Stimulated activated effector memory CD8-positive, alpha-beta T cell treated with anti-CD3 and anti-CD28 coated beads, Interleukin-12 subunit alpha, Interleukin-12 subunit beta, amount 100 ng/mL, for 72 hours (primary cell): ENCODE measurements at places on chromosomes 6 and 20.
A peak's percentile ranks its signal among the peaks of the same experiment; 100 is the strongest.

GRCh38 chr20:59752704-59753460 lies 148.5 kb downstream of the PHACTR3 start:
- DNase-seq = no peak

DNA sequence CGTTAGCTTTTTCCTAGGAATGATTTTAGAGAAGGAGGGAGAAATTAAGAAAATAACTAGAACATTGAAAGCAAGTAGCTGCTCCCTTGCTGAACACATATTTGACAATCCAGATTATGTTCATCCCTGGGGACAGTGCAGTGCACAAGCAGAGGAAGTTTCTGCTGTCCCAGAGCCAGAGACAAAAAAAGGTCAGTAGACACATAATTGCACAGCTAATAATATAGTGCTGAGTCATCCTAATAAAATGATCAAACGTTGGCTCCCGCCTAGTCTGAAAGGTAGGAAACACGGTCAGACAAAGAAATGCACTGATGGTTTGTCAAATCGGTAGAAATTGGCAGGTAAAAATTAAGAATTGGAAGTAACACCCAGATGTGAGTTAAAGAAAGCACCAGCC lies 21.7 kb upstream of the SSTR4 start:
- DNase-seq = no peak

DNA sequence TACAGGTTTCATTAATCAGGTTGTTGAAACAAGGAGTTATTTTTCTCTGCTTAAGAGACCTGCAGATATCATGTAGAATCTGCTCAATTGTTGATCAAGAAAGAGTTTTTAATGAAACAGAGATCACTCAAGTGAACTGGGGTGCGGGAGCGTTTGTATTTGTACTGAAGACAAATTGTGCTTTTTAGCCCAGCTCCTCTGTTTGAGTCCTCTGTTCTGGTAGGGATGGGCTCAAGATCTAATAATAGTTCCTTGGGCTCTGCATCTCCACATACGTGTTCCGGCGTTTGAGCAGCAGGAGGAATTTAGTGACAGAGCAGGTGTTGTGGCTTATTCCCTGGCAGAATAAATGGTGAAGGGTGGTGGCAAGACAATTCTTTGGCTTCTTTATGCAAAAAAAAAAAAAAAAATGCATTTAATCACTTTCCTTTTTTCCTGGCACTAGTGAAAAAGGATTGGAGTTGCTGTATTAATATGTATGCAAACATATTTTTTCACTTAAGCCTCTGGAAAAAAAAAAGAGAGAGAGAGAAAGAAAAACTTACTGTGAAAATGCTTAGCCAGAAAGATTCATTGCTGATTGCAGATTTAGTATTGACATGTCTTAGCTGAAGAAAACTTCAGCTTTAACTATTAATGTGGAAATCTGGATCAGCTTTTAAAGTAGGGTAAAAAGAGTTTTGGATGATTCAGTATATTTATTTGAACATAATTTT lies 4.0 kb downstream of the CITED2 start:
- DNase-seq = no peak

DNA sequence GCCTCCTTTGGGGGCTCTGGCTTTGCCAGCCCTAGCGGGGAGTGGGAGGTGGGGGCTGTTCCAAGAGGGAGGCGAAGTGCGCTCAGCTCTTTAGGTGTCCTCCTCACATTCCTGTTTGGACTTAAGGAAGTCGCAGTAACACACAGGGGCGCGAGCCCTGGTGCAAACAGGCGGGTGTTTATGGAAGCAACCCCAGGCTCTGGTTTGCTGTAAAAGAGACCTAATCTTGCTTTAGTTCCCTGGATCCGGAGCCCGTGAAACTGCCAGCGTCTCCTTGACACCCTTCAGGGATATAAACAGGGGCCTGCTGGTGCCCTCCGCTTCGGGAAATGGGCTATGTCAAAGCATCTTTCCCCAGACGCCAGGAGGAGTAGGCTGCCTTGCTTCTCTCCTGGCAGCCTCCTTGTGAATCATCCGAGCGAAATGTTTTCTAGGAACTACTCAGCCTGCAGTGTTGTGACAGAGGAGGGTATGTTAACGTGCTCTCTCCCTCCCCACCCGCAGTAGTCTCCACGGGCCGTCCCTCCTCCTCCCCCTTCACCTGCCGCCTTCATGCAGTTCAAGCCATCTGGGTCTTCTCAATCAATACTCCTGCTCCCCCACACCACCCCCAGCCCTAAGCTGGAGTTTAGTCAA lies 168.0 kb upstream of the LRFN2 start:
- no peak for DNase-seq

GRCh38 chr6:111854683-111855082 lies 18.6 kb downstream of the FYN start:
- no peak for DNase-seq

DNA sequence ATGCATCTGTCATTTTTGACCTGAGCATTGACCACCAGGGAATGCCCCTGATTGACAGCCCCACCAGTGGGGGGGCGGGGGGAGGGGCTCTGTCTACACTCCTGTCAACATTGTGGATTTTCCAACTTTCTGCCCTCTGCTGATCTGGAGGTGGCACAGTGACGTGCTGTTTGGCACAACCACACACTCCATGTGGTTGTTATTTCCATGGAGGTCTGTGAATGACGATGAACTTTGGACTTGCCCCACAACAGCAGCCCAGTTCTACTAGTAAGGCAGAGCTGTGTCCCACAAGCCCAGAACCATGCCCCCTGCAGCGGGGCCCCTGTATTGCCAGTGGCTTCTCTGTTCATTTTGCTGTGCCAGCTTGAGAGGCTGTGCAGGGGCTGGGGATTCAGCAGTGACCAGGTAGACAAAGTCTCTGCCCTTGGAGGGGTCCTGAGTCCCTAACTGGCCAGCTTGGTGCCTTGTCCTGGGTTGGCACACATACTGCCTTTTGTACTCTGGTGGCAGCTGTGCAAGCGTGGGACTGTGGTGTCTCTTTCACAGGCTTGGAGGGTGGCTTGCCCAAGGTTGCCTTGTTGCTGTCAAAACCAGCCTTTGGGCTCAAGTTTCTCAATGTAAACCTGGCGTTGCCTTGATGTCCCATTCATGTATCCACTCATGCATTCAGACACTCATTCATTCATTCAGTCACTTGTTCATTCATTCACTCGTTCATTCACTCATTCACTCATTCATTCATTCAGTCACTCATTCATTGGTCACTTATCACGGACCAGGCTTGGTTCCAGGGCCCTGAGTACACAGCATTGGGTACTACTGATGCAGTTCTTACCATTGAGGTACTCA lies 108.5 kb downstream of the SYCP2 start:
- no peak for DNase-seq

GRCh38 chr6:21529431-21529830 lies 64.1 kb upstream of the SOX4 start:
- no peak for DNase-seq

DNA sequence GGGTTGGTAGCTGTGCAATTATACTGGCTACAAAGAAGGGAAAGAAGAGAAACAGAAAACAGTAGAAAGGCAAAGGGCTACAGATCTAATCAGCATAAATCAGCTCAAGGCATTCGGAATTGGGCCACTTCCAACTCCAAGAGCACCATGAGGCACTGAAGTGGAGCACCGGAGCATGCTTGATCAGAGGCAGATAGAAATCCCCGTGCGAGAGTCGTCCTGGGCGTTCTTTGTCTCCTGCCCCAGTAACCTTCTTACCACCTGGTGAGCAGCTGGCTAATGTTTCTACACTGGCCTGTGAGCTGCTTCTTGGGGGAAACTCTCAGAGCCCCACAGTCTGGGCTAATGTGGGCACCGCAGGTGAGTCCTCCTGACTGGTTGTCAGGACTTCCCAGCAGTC lies 16.7 kb downstream of the NEDD9 start:
- no peak for DNase-seq

- DNase-seq = no peak
Observed at GRCh38 chr6:123745895-123746294, 57.8 kb upstream of the NKAIN2 start.

DNA sequence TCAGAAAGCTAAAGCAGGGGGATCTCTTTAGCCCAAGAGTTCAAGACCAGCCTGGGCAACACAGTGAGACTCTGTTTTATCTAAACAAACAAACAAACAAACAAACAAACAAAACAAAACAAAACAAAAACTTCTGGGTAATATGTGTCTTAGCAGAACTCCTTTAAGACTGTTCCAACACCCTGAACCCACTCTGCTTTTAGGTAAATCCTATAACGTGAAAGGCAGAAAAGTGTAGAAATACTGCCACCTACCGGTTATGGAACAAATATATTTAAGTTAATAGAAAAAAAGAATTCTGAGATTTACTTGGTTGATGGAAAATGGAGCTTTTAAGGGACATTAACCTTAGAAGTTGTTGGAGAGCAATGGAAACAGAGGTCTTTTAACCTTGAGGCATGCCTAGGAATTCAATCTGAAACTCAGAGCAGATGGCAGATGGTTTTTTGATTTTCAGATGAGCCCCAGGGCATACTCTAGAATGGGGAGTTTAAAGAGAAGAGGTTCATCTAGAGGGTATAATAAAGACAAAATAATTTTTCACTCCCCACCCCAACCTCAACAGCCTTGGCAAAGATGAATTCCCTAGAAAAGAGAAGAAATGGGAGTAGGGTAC lies 38.5 kb downstream of the SOD2 start:
- DNase-seq = no peak

GRCh38 chr6:36386495-36387439 lies 702 bp downstream of the ETV7 start:
- no peak for DNase-seq

GRCh38 chr20:56788671-56789610 lies 159.8 kb downstream of the TFAP2C start:
- no peak for DNase-seq

DNA sequence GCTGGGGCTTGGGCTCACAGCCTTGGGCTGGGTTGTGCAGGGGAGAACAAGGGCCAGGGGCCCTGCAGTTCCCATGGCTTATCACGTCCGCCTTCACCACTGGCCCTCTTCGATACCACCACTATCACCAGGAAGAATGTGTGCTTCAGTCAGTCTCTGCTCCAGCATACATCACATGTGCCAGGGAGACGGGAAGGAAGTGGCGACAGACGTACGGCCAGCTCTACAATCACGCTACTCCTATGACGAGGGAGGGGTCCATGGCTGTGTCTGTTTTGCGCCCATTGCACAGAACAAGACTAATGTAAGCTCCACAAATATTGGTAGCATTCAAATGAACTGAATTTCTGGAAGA lies 72.1 kb downstream of the TRAM2 start:
- DNase-seq = no peak

- peak; percentile 25 for DNase-seq
Observed at GRCh38 chr6:136921936-136922684, at the start of gene SLC35D3. SLC35D3 (plus strand) TSS chr6:136922301; CDS start chr6:136922429, 128 bp downstream.

DNA sequence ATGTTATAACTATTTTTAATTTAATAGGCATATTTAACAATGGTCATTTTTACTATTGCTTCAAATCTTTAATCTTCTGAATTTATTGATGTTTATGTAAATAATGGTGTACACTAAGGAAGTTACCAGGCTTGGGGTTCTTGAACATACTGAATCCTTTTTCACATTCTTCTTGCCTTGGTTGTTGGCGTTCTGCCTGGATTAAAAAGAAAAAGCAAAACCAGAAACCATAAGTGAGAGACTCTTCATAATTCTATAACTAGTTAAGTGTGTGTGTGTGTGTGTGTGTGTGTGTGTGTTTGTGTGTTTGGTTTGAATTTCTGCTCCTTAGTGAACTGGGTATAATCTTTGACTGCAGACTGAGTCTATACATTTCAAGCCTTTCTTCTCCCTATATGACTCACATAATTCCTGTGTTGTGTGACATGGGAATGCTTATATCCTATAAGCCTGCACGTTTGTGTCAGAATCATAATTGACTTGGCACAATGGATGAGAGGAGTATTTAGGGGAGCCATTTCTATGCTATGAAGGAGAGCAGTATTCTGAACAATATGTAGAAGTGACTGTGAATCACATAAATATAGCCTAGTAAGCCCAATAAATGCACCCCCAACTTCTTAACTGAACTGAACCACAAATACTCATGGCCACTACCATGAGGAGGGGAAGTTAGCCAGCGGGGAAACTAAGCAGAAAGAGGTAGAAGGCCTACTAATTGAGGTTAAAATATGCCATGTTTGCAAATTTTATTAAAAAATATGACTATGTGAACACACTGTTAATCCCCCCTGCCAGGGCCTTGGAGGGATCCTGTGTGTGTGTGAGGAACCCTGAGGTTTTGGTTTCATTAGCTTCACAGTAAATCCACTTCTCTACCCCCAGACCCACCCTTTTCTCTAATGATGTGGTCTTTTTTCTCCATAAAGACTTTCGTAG lies 425.5 kb downstream of the BCKDHB start:
- DNase-seq = no peak

GRCh38 chr6:112504621-112505020 lies 157.5 kb downstream of the RFPL4B start:
- no peak for DNase-seq

DNA sequence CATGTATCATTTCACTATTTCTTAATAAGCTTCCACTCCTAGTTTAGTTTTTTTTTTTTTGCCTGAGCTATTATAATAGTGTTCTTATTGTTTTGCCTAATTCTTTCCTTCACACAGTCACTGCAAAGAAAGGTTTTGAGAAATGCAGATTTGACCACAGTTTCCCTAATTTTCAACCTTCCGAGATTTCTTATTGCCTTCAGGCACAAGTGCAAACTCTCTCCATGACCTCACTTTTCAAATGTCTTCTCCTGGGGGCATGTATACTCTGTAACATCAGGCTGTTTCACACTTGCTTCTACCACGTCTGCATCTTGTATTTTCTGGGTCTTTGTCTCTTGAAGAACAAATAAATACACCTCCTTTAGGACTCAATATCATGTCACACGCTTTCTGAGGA lies 339.0 kb upstream of the CITED2 start:
- no peak for DNase-seq

DNA sequence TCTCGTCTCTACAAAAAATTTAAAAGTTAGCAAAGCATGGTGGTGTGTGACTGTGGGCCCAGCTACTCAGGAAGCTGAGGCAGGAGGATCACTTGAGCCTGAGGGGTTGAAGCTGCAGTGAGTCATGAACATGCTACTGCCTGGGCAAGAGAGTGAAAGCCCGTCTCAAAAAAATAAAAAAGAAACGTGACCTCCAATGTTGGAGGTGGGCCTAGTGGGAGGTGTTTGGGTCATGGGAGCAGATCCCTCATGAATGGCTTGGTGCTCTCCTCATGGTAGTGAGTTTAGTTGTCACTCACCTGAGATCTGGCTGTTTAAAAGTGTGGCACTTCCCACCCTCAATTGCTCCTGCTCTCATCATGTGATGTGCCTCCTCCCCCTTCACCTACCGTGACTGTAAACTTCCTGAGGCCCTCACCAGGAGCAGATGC lies 24.3 kb downstream of the RBL1 start:
- no peak for DNase-seq

DNA sequence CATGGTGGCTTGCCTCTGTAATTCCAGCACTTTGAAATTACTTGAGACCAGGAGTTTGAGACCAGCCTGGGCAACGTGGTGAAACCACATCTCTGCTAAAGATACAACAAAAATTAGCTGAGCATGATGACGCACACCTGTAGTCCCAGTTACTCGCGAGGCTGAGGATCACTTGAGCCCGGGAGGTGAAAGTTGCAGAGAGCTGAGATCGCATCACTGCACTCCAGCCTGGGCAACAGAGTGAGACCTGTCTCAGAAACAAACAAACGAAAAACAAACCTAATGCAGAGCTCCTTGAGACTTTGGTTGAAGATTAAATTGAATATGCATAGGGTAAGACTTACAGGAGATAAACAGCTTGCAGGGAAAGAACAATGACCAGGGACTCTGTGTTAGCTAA lies 80.8 kb downstream of the SCAF8 start:
- DNase-seq = no peak
